ENCODE measurements at places on chromosomes 2 and 18.

- no peak for DNase-seq
Measured at GRCh38 chr2:128754246-128754724, 435.6 kb upstream of the HS6ST1 start.

- no peak for DNase-seq
Measured at GRCh38 chr2:219086196-219086595, 25.5 kb upstream of the IHH start.

DNA sequence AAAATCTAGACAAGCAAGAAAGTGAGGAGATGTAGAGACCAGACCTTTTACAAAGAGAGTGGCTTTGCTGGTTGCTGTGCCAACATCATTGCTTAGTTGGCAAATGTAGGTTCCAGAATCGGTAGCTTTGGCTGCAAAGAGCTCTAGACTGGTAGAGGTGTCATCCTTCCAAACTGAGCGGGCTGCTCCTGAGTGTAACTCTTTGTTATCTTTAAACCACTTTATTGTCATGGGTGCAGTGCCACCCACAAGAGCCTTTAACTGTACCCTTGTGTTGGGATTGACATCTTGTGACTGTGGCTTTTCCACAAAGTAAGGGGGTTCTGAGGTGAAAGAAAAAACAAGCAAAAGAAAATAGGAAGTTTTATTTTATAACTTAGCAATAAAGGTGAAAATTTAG, 77.2 kb downstream of the TTN start:
- DNase-seq: no peak

DNA sequence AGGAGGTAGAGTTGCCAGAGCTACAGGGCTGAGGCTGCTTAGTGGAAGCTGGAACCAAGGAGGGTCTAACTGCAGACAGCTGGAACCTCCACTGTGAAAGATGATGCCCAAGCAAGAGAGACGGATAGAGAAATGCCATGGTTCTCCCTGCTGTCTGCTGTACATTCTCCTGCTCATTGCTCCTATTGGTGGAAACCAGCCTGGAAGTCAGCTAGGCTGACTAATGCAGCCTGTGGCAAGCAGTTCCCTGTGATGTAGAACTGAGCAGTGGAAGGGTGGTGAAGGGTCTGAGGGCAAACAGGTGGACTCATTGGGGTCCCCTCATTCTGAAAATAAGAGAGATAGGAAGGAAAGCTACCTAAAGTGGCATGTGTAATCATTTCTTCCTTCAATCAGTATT, 563.6 kb downstream of the SLC4A3 start:
- DNase-seq: no peak

GRCh38 chr2:26316041-26316440, 29.9 kb upstream of the SELENOI start:
- DNase-seq: no peak

- DNase-seq: no peak
Measured at GRCh38 chr18:424071-424661, 76.3 kb downstream of the COLEC12 start.

DNA sequence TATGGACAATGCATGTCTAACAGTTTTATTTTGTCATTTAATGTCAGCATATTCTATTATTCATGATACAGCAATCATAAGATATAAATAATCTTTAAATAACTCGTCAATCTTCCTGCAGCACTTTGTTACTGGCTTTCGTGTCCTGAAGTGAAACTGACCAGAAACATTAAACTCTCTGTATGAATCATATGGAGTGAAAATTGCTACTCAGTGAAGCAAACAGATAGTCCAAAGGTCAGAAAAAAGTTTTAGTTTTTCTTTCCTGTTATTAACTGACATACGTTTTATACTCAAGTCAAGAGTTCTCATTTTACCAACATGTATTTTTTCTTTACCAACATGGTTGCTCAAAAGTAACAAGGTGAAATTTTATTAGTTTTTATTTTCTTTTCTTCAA, 106.8 kb upstream of the GALNT5 start:
- no peak for DNase-seq

DNA sequence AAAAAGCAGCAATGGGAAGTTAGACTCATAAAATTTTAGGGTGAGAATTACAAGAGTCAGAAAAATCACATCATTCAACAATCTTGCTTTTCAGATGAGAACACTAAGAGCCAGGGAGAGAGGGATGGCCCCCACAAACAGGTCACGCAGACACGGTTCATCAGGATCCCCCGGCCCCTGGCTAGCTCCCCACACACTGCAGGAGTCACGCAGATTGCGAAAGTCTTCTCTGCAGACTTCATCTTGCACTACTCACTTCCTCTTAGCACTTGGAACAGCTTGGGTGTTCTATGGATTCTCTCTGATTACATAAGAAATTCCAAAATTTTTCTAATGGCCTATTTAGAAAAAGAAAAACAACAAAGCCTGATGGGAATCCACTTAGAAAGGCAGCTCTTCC, 21.6 kb upstream of the SULT1C2 start:
- no peak for DNase-seq

DNA sequence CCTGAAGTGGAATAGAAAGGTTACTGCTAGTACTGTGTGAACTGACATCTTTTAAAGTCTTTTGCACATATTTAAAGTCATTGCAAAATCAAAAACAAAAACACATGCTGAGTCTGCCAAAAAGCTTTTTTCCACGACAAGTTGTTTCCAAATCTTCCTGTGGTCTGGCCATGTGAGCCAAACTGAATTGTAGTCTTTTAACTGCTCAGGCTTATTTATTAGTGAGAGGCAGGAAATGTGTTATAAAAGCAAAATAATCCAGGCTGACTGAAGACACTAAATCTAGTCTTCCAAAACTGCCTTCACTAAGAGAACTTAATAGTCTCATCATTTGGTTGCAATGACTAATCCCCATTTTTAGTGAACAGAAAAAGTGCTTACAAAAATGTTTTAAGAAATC, 2.3 kb downstream of the KRCC1 start:
- no peak for DNase-seq

- DNase-seq: no peak
Measured at GRCh38 chr2:28986429-28986828, 5.3 kb downstream of the TOGARAM2 start.

- DNase-seq: no peak
Measured at GRCh38 chr2:237490009-237490711, 3.1 kb downstream of the MLPH start.

DNA sequence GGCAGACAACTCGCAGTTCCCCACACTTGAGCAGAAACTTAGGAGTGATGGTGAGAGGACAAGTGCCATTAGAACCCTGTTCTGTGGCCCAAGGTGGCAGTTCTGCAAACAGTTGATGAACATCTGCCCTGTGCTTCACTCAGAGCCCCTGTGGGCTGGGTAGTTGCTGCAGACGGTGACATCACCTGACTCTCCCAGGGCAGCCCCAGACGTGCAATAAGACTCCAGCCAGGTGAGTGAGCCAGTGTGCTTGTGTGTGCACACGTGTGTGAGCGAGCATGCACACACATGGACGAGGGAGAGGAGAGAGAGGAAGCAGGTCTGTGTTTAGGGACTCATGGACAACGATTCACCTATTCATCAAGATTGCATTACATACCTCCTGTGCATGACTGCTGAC, 136.0 kb upstream of the GLI2 start:
- no peak for DNase-seq

- no peak for DNase-seq
Measured at GRCh38 chr2:128069769-128070168, 21.2 kb upstream of the UGGT1 start.

DNA sequence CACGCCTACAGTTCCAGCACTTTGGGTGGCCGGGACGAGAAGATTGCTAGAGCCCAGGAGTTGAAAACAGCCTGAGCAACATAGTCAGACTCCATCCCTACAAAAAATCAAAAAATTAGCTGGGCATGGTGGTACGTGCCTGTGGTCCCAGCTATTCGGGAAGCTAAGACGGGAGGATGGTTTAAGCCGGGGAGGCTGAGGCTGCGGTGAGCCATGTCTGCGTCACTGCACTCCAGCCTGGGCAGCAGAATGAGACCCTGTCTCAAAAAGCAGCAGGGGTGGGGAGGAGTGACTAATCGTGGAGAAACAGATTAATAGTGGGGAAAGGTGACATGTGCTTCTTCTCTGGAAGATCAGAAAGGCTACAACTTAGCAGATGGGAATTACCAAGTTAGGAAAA, 58.1 kb upstream of the GPC1 start:
- DNase-seq: no peak

- no peak for DNase-seq
Measured at GRCh38 chr18:70139138-70139537, 66.3 kb downstream of the RTTN start.

DNA sequence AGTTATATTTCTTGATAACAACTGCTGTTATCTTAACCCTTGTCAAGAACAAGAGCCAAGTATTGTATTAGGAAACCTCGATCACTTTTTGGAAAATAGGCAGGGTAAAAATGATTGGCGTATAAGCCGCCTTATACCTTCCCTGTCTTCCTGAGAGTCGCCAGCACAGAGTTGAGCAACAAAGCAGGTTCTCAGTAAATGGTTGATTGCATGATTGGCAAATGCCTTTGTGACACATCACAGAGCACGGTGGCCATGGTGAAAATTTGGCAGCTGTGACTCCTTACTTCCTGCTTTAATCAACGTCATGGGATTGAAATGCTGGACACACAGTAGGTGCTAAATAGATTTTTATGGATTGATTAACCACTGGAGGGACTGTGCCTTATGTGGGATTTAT, 3.9 kb upstream of the KLHL29 start:
- no peak for DNase-seq

DNA sequence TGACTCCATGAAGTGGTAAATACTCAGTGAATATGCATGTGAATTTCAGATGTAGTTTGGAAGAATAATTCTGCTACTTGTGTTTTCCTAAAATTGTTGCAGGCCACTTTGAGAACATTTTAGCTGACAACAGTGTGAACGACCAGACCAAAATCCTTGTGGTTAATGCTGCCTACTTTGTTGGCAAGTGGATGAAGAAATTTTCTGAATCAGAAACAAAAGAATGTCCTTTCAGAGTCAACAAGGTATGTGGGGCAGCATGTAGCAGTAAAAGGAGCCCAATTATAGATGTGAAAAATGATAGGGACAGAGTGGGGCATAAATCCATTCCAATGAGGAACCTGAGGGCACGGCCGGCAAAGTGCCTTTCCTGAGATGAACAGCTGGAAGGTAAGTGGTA, 16.1 kb downstream of the SERPINB5 start:
- no peak for DNase-seq

DNA sequence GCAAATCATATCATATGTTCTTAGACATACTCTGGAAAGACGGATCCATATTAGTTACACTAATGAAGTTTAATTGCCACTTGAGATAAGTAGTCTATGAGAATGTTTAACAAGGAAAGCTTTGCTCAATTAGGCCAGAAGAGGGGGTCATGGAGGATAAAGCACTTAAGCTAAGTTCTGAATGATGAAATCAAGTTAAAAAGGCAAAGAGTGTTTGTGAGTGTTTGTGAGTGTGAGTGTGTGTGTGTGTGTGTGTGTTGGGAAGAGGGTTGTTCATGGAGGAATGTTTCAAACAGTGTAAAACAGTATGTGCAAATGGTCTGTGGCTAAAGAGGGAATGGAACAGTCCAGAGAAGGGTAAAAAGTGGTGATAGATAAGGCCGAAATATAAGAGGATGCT, 360.9 kb downstream of the ERBB4 start:
- DNase-seq: no peak

DNA sequence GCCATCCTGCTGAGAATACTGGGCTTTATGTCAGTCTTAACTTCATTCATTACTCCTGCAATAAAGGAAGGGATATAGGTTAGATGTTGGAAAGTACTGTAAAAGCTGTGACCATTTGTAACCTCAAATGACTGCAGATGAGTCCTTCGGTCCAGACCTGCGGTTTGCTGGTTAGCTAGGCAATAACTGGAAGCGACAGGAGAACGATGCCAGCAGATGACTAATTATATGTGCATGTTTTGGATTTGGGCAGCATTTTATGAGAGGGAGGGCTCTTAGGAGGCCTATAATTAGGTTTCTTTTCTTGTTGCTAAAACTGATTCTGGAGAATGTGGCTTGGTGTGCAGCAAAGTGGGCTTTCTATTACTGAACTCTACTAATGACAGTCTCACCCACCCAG, 205.6 kb downstream of the TMEM182 start:
- no peak for DNase-seq

- DNase-seq: no peak
Measured at GRCh38 chr18:28114472-28114871, 62.5 kb downstream of the CDH2 start.

GRCh38 chr2:38778687-38779082, 675 bp downstream of the GEMIN6 start:
- no peak for DNase-seq

All from D721Med (cell line).